ENCODE measurements at places on chromosomes 13 and 19. TPM values are rescaled to one million over a fixed set of nuclear protein-coding genes. Genes with fewer than 3 reads are reported as not detected.

Gene CATSPERD
- total RNA-seq: not detected

Gene SRRM5
- 0.87 TPM for total RNA-seq

Gene LMTK3
- 2.0 TPM for total RNA-seq

Gene PSG1
- not detected for total RNA-seq

Gene MUC16
- under 0.01 TPM for total RNA-seq

Gene FOSB
- 14.9 TPM for total RNA-seq

Gene FGF22
- total RNA-seq: 0.36 TPM

Gene LYPD5
- 0.87 TPM for total RNA-seq

Gene ZNF560
- 0.39 TPM for total RNA-seq

Gene NOVA2
- 0.10 TPM for total RNA-seq

Gene PROZ
- total RNA-seq: 0.29 TPM

Gene TGFB1
- 7.5 TPM for total RNA-seq

Gene KLK10
- 0.36 TPM for total RNA-seq

Gene PPP1R15A
- total RNA-seq: 66.0 TPM

Gene ZNF534
- total RNA-seq: 0.25 TPM

Gene ALOX5AP
- not detected for total RNA-seq

DNA sequence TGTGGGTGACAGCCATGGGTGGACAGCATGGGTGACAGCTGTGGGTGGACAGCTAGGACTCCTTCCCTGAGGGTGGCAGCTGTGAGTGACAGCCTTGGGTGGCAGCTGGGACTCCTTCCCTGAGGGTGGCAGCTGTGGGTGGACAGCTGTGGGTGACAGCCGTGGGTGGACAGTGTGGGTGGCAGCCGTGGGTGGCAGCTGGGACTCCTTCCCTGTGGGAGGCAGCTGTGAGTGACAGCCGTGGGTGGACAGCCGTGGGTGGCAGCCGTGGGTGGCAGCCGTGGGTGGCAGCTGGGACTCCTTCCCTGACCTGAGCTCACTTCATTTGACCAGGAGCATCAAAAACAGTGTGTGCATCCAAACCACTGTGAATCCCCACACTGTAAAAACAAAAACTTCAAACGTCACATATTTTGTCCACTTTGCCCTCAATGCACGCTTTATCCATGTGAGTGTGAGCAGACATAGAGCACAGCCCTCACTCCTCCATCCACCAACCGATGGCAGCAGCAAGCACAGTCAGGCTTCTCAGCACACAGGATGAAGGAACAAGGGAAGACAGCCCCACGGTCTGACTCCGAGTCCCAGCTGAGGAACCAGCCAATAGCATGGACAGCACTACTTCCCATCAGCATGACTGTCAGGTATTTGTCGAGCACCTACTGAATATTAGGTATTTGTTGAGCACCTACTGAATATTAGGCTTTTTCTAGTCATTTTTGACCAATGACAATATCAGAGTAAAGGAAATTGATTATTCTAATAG lies 1.6 kb upstream of the CFAP97D2 start:
- ATAC-seq: no peak

DNA sequence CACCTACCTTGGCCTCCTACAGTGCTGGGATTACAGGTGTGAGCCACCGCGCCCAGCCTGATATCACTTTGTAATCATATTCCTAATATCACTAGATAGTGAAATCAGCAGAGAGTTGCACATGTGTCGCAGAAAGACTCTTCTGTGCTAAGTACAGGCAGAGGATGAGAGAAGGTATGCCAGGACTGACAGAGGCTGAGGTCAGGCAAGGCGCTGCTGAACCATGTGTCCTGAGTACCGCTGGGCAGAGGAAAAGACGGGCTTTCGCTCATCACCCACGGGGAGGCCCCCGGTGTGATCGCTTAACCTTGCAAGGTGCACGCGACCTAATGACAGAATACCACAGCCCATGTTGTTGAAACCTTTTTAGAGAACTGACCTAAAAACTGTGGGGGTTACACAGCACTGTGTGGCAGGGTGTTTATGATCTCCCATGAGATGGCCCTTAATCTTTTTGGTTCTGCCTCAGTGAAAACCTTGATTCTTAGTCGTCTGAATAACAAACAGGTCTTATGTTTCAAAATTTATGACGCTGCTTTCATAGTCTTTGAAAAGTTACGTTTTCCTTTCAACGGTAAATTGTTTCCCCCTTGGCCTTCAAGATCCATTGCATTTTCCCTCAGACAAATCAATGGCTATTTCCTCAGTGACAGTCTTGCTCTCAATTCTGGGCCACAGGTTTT lies 12.2 kb downstream of the GJA3 start:
- no peak for ATAC-seq

- peak; percentile 51 for ATAC-seq
Observed at GRCh38 chr13:40271931-40272775, 394.3 kb downstream of the FOXO1 start.

DNA sequence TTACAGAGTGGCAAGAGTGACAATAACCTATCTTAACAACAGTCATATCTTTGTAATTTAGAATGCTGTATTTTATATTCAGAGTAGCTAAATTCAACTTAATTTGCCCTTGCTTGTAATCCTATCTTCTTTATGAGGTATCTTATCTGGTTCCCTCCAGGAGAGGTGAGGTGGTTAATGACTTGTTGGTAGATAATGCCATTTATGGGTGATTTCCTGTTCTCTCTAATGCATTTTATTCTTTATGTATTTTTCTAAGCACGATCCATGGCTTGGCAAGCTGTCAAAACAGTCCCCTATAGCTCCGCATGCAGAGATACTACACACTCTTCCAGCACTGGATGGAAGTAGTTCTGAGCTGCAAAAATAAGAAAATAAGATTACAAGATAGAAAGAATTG lies 267.9 kb downstream of the LMO7 start:
- no peak for ATAC-seq

GRCh38 chr13:63107179-63107943 lies 1691.7 kb upstream of the PCDH20 start:
- ATAC-seq: peak; percentile 42

DNA sequence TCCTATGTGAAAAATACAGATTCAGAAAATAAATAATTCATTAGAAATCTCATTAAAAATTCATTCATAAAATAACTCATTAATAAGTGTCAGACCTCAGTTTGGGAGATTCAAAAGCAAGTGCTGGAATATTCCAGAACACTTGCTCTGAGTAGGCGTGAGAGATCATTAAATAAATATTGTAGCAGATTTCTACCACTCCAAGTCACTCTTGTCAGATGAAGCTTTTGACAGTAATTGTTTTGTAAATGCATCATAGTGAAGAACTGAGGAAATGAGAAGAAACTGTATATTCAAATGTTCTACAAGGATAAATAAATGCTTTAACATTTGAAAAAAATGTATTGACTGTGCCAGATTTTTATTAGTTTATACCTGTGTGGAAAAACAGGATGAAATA lies 1228.1 kb downstream of the SLITRK1 start:
- no peak for ATAC-seq

- ATAC-seq: no peak
Observed at GRCh38 chr13:85266771-85267170, 532.4 kb downstream of the SLITRK6 start.

DNA sequence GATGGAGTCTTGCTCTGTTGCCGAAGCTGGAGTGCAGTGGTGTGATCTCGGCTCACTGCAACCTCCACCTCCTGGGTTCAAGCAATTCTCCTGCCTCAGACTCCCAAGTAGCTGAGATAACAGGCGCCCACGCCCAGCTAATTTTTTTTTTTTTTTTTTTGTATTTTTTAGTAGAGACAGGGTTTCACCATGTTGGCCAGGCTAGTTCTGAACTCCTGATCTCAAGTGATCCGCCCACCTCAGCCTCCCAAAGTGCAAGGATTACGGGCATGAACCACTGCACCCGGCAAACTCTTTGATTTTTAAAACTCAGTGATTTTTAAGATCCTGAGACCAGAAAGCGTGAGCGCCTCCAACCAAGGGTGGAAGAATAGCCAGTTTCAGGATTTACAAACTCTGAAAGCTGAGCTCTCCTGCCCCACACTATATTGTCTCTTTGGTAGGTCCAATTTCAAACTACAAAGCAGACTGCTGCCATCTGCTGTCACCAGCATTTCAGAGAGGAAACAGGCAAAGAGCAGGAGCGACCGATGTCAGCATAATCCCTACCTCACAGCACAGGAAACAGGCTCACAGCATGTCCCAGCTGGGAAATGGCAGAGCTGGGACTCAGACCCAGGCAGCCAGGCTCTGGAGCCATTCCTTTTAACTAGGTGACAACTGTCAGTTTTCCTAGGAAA lies 9.2 kb downstream of the NOSIP start:
- ATAC-seq: no peak

DNA sequence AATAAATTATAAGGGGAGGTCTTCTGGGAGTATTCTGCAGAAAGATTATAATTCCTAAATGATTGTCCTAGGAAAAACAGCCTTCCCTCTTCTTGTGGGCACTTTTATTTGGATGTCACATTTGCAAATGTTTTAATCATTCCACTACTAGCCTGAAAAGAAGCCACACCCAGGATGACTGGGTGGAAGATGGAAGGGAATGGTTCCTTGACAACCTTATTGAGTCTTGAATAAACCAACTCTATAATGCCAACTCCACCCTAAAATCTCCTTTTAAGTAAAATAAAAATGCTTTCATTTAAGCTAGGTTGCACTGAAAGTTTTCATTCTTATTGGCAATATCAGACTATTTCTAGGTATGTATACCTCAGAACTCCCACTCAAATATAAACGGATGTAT lies 494.6 kb downstream of the RFC3 start:
- ATAC-seq: peak; percentile 66

DNA sequence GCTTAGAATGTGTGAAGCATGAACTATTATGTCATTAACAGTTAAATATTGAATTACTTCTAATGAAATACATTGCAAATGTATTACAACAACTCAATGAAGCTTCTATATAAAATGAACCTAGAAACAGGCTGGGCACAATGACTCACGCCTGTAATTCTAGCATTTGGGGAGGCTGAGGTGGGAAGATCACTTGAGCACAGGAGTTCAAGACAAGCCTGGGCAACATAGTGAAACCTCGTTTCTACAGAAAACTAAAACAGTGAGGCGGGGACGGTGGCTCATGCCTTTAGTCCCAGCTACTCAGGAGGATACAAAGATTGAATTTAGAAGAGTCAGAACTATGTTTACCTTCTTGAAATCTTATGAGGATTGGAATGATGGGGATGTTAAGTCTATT lies 505.1 kb downstream of the SLITRK5 start:
- ATAC-seq: no peak

- no peak for ATAC-seq
Observed at GRCh38 chr19:30107251-30107650, 165.2 kb downstream of the URI1 start.

GRCh38 chr19:16892436-16892835 lies 3.6 kb downstream of the F2RL3 start:
- no peak for ATAC-seq

- peak; percentile 15 for ATAC-seq
Observed at GRCh38 chr19:31350693-31351055, 1.4 kb upstream of the TSHZ3 start.

DNA sequence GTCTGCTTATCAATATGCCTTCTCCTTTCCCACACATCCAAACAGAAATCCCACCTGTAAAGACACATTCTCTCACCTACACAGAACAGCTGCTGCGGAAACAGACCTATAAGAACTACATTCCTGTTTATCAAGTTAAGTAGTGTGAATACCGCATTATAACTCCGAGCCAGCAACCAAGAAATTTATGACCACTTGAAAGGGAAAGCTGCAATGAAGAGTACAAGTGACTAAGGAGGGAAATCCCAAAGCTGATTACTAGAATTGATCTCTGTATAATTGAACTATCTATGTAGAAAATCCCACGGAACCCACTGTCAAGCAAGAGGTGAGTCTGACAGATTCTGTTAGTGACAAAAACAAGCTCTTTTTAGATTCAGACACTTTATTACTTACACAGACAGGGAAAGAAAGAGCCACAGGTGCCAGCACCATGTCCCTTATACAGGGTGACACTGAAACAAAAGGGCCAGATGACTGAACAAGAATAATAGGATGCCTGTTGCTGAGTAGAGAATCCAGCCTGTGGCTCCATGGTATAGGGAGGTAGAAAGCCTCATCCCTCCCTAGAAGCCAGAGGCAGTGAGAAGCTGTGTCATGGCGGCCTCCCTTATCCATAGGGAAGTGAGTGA lies 1.6 kb upstream of the IGFL4 start:
- no peak for ATAC-seq

DNA sequence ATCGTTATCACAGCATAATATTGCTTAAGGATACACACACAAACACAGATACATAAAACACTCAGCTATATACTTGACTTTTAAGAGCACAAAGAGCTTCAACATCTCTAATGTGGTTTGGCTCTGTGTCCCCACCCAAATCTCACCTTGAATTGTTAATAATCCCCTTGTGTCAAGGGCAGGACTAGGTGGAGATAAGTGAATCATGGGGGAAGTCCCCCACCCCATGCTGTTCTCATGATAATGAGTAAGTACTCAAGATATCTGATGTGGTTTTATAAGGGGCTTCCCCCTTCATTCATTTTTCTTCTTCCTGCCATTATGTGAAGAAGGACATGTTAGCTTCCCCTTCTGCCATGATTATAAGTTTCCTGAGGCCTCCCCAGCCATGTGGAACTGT lies 481.4 kb downstream of the PCDH9 start:
- no peak for ATAC-seq

DNA sequence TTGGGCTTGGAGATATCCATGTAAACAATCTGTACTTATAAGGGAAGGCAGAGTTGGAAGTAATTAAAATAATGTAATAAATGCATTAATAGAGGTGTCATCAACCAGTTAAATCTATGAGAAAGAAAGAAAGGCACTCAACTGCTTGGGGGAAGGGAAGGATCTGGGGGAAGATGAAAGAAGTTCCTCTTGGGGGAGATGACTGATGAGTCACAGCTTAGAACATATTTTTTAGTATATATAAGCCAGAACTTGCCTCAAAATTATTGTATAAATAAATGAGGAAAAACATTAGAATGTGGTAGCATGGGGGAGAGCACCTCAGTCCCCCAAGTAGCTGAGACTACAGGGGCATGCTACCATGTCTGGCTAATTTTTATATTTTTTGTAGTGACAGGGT lies 205.8 kb downstream of the GGACT start:
- no peak for ATAC-seq

DNA sequence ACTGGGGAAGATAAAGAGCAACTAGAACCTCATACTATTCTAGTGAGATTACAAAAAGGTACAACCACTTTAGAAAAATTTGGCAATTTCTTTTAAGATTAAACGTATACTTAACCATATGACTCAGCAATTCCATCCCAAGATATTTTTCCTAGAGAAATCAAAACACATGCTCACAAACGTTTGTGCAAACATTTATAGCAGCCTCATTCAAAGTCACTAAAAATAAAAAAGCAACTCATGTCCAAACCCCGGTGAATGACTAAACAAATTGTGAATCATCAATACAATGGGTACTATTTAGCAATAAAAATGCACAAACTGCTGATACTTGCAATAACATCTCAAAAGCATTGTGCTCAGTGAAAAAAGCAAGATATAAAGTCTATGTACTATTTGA lies 121.5 kb downstream of the FRY start:
- ATAC-seq: no peak

DNA sequence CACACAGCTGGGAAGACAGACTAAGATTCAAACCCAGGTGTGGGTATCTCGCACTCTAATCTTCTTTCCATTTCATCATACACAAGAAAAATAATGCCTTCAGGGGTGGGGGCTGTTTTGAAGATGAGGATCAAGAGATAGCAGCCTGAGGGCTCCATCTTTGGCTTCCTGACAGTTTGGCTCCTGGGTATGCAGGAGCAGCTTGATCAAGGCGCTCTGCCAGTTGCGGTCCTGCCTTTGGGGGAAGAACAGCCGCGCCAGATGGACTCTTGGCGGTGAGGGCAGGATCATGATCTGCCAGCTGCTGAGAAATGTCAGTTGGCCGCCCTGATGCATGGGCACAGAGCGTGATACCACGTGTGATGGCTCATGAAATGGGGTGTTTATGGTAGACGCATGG lies 119.1 kb downstream of the IER2 start:
- ATAC-seq: no peak
